ENCODE measurements at places on chromosomes 2 and 18.
A peak's percentile ranks its signal among the peaks of the same experiment; 100 is the strongest.

- DNase-seq = no peak
Observed at GRCh38 chr2:231212329-231212845, 14.0 kb downstream of the ARMC9 start.

- no peak for DNase-seq
Observed at GRCh38 chr2:107777974-107778373, 48.7 kb upstream of the RGPD4 start.

DNA sequence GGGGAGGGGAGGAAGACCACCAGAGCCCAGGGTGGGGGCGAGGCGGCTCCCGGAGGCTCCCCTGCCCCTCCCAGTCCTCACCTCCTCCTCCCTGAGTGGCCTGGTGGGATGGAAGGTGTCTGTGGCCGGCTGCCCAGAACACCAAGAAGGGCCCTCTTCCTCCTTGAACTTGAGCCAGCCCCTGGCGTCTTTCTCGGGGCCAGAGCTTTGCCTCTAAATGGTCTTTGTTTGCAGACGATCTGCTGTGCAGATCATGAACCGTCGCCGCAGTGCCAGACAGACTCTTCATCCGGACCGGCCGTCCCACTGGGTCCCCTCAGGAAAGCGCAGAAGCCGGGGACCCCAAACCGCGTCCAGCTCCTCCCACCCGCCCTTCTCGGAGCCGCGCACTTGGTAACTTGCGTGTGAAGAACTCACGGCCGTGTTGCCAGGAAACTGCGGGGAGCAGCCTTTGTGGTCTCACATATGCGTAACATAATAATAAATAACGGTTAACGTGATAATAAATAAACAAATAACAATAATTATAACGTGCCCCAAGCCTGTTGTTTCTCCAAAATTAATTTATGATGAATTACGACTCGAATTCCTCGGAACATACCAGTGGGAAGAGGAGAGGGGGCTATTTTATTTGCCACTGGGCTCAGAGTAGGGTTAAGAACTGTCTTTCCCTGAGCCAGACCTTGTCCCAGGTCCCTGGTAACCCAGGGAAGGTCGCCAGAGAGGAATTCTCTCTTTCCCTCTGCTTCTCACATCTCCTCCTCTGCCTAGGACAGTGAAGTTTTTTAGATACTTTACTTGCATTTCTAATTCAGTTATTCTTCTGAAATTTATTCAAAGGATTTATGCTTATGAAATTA, 41.0 kb downstream of the PTGR3 start:
- DNase-seq = no peak

GRCh38 chr2:81250270-81250669, 945.7 kb upstream of the LRRTM1 start:
- DNase-seq = peak; percentile 1

GRCh38 chr2:196295005-196295404, 123.6 kb upstream of the STK17B start:
- no peak for DNase-seq

GRCh38 chr2:152611458-152612231, 105.6 kb downstream of the PRPF40A start:
- DNase-seq = no peak

- no peak for DNase-seq
Observed at GRCh38 chr2:140337061-140337460, 1556.9 kb upstream of the NXPH2 start.

DNA sequence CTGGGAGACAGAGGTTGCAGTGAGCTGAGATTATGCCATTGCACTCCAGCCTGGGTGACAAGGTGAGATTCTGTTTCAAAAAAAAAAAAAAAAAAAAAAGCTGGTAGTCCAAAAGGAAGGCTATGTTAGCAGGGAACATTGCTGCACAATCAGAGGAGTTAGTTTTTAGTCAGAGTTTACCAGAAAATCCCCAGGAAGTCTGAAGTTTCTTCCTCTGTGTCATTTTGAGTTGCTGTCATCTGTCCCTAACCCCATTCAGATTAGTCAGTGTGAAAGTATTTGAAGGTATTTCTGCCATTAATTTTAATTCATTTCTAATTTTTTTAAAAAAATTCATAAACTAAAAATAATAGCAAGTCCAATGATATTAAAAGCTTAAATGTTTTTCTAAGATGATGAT, 33.5 kb upstream of the CERS6 start:
- DNase-seq = no peak

GRCh38 chr2:705971-706511, 28.8 kb upstream of the TMEM18 start:
- peak; percentile 61 for DNase-seq

- no peak for DNase-seq
Observed at GRCh38 chr2:12858786-12859185, 142.1 kb downstream of the TRIB2 start.

- DNase-seq = no peak
Observed at GRCh38 chr2:151824886-151825285, 3.3 kb downstream of the ARL5A start.

- DNase-seq = no peak
Observed at GRCh38 chr2:238852206-238852869, 4.5 kb downstream of the TWIST2 start.

DNA sequence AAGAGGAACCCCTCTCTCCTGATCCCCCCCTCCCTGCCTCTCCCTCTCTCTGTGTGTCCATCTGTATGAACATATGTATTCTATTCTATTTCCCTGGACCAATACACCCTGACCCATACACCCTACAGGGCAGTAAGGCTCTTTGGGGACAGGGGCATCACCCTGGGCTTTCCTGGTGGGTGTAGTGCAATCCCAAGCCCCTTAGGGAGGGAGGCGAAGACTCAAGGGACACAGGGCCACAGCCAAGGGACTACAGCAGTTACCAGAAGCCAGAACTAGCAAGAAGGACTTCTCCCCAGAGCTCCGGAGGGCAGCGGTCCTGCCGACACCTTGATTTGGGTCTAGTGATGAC, 214.2 kb upstream of the RAB6C start:
- no peak for DNase-seq

- no peak for DNase-seq
Observed at GRCh38 chr2:191749181-191749540, 71.2 kb downstream of the NABP1 start.

- no peak for DNase-seq
Observed at GRCh38 chr2:233267516-233268245, 16.2 kb downstream of the ATG16L1 start.

GRCh38 chr2:181176540-181176939, 196.1 kb downstream of the UBE2E3 start:
- DNase-seq = no peak

GRCh38 chr2:172366596-172367150, 60.7 kb upstream of the ITGA6 start:
- DNase-seq = no peak

GRCh38 chr2:222730366-222730999, 59.0 kb downstream of the MOGAT1 start:
- DNase-seq = no peak

GRCh38 chr2:10490806-10491291, 42.7 kb upstream of the ODC1 start:
- DNase-seq = no peak

Measured in SW480 (cell line).